ENCODE measurements at places on chromosomes 11 and 22.
A peak's percentile ranks its signal among the peaks of the same experiment; 100 is the strongest.

- DNase-seq: no peak
Observed at GRCh38 chr22:37255558-37256006, 11.5 kb upstream of the RAC2 start.

DNA sequence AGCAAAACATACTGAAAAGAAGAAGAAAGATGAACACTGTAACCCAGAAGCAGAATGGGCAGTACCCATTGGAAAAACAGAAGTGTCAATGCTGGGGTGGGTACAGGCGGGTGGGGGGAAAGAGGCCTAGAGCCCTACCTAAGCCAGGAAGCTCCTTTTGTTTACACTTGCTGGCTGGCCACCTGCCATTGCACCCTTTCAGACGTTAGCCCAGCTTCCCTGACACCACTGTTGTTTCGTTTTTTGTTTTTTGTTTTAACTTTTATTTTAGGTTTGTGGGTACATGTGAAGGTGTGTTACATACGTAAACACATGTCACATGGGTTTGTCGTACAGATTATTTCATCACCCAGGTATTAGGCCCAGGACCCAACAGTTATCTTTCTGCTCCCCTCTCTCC, 55.4 kb downstream of the PLEKHA7 start:
- no peak for DNase-seq

- DNase-seq: no peak
Observed at GRCh38 chr11:107721207-107721606, 9.4 kb upstream of the SLN start.

GRCh38 chr11:128690665-128691101, 3.2 kb upstream of the FLI1 start:
- no peak for DNase-seq

- DNase-seq: peak; percentile 90
Observed at GRCh38 chr11:67629386-67630227, at the start of gene NUDT8. Gene NUDT8, minus strand, starts transcription at chr11:67629937. Its CDS starts 26 bp downstream, at chr11:67629911.

- DNase-seq: no peak
Observed at GRCh38 chr11:79466411-79466810, 25.6 kb upstream of the TENM4 start.

GRCh38 chr22:17132112-17132511, 11.0 kb upstream of the TMEM121B start:
- no peak for DNase-seq

GRCh38 chr11:130510407-130511006, 62.1 kb downstream of the ADAMTS15 start:
- no peak for DNase-seq

DNA sequence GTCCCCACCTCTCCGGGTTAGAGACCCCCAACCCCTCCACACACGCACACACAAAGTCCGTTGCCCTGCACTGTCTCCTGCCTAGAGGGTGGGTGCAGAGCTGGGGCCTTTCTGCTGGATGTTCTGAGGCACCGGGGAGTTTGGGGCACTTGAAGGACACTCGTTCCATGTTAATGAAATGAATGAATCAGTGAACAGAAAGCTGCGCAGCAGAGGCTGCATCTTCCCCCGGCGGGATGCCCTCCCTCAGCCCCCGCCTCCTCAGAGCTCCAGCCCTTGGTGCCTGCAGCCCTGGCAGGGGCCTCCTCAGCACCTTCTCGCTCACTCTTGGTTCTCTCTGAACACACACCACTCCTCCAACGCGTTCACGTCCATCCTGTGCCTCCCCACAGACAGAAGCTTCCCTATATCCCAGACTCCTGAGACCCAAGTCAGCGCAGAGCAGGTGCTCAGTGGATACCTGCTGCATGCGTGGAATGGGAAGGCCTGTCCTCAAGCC, 611.9 kb downstream of the TBC1D22A start:
- no peak for DNase-seq

- peak; percentile 57 for DNase-seq
Observed at GRCh38 chr22:27205492-27206373, 548.3 kb downstream of the MIAT start.

DNA sequence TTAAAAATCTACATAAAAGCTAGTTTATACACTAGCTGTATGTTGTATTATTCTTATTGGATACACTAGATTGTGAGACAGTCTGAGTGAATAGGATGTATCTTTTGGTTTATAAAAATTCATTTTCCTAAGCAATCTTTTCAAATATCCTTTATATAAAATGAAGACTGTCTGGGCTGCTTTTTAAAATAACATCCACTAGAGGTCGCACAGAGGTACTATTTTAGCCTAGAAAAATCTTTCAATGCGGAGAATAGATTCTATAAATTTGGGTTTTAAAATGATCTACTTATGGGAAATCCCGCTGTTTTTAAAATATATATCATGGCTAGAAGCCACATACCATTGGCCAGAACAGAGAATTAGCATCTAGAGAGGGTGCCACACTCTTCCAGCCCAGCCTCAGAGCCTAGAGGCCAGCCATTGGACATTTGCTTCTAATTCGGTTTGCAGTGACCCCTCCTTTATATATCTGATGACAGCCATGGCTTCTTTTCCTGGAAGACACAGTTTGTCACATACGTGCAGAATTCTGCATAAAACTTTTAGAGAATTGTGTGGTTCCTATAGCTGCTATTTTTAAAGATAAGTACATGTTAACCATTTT, 7.3 kb downstream of the C11orf97 start:
- no peak for DNase-seq

- no peak for DNase-seq
Observed at GRCh38 chr11:27309046-27309445, 54.0 kb downstream of the CCDC34 start.

- no peak for DNase-seq
Observed at GRCh38 chr22:37520776-37521191, 1.6 kb upstream of the CARD10 start.

- DNase-seq: no peak
Observed at GRCh38 chr11:7165911-7166310, 77.1 kb downstream of the RBMXL2 start.

DNA sequence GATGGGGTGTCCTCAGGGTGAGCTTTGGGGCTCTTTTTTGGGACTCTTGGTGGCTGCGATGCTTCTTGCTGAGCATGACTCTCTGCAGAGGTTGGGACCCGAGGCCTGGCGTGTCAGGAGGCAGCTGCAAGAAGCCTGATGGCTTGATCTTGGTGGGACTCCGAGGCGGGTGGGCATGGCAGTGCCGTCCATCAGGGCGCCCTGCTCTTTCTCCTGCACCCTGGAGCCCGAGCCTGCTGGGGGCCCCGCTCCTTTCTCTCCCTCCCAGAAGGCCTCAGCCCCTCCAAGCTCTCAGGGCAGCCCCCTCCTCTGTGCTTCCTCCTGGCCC, 432.7 kb downstream of the TBC1D22A start:
- DNase-seq: no peak

DNA sequence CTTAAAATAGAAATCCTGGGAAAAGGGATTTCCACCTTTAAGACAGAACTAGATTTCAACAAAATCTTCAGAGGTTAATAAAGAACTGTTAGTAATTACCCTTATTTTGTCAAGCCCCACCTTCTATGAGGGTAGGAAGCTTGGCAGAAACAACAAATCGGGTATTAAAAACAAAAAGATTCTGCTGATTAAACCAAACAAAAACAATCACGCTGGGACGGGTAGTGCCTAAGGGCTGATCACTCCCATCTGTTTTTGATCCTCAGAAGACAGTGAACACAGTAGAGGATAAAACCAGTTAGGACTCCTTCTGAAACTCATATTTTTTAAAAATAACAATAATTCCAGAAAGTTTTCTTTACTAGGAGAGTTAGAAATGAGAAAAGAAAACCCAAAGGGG, 441.3 kb upstream of the API5 start:
- DNase-seq: no peak

- DNase-seq: no peak
Observed at GRCh38 chr11:95736809-95737208, 52.8 kb downstream of the FAM76B start.

DNA sequence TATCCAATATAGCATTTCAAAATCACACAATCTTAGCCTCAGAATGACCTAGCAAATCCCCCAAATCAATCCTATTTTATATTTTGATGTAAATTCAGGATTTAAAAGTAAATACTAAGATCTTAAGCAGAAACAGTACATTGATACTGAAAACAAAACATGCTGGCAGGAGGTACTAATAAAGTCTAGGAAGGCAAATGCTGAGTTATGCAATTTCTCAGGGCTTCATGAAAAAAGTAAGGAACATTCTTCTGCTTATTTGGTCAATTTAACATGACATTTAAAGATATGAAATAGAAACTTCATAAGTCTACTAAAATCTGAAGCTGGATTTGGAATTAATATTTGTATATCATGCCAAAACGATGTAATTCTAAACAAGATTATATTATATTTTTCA, 153.3 kb downstream of the SWAP70 start:
- no peak for DNase-seq

DNA sequence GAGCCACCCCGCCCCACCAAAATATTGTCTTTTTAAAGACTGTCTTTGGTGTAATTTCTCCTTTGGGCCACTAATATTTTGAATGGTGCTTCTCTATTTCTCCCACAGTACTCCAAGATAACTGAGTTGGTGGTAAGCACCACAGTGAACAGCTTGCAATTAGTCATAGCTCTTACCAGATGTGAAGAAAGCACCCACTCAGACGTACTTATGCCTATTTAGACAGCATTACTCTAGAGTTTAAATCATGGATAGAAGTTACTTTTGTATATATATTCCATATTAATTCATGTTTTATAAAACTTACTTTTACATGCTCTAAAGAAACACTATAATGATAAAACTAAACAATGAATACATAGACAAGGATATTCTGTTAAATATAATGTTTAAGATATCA, 12.7 kb downstream of the ANO3 start:
- DNase-seq: no peak

- DNase-seq: no peak
Observed at GRCh38 chr22:36858156-36858555, 2.6 kb upstream of the NCF4 start.

DNA sequence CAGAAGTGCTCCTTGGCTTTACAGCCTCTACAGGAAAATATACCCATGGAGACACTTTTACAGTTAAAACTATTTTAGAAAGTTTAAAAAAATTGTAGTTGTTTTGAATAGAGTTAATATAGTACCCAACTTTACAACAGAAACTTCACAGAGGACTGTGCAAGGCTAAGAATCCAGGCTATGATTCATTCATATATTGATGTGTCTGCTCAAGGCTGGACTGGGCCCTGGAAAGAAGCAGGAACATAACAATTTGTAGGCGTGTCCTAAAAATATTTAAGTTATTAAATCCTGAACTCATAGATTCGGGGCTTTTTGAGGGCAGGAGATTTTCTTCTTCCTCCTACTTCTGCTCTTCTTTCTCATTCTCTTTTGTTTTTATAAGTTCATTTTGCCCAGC, 291.5 kb upstream of the CCDC179 start:
- DNase-seq: no peak

All from islet precursor cell (in vitro differentiated cells).